Stimulated activated CD8-positive, alpha-beta memory T cell treated with anti-CD3 and anti-CD28 coated beads, Interleukin-2, amount 100 ng/mL, for 1 hour (primary cell): ENCODE measurements at places on chromosomes 12 and 14.

DNA sequence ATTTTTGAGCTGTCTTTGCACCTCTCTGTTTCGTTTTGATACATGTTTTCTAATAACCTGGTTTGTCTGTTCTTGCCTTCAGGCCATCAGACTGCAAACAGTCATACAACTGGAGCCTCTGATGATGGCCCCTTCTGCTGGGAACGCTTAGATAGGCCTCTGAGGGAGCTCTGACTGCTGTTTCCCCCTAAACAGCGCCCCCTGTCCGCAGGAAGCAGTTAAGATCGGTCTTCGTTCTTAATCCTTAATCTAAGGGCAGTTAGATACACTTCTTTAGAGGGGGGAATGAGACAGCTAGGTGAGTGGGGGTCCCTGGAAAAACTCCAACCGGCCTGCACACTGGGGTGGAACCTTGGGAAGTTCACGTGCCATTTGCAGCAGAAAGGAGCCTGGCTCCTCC lies 1338.8 kb upstream of the SEL1L start:
- no peak for DNase-seq

- no peak for DNase-seq
Measured at GRCh38 chr12:93894391-93895088, 217.4 kb downstream of the CRADD start.

DNA sequence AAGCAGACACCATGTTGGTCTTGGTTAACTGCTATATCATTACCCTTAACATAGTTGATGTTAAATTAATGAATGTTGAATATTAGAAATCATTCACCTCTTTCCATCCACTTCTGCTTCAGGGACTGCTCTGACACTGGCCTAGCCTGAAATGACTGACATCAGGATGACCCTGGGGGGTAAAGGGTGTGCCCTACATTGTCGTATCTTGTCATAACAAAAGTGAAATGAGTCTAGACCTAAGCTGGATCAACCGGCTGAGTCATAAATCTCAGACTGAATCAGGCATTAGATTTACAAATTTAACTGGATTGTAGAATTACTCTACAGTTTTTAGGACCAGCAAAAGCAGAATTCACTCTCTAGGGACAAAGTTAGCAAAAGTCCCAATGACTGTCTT lies 35.3 kb downstream of the KICS2 start:
- no peak for DNase-seq

- no peak for DNase-seq
Measured at GRCh38 chr14:44941591-44941990, 20.2 kb downstream of the KLHL28 start.

- DNase-seq = no peak
Measured at GRCh38 chr14:56422703-56423213, 156.8 kb upstream of the TMEM260 start.

GRCh38 chr14:60225265-60225664 lies 23.8 kb upstream of the PPM1A start:
- DNase-seq = no peak

DNA sequence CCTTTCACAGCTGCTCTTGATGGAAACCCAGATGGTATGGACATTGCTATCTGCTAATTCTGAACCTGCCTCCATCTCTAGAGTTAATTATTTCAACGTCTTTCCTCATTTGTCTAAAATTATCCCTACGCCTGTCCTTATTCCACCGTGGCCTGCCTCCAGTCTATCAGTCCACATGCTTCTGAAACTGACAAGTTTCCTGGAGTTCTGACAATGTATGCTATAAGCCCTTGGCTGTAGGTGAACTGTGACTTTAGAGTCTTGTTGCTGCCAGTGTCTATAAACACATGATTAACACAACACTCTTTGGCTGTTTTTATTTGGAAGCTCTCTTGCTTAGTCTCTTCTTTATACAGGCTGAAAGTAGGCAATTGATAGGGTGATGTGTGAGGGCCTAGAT lies 1052.9 kb downstream of the TMTC2 start:
- no peak for DNase-seq
